ENCODE measurements at places on chromosomes 3 and 15. TPM values are rescaled to one million over a fixed set of nuclear protein-coding genes. Genes with fewer than 3 reads are reported as not detected.
A peak's percentile ranks its signal among the peaks of the same experiment; 100 is the strongest.

The UNC13C gene
- 2.8 TPM for total RNA-seq

The PLCB2 gene
- 23.6 TPM for total RNA-seq

The SATB1 gene
- total RNA-seq, result 41.1 TPM

The ZBBX gene
- not detected for total RNA-seq

DNA sequence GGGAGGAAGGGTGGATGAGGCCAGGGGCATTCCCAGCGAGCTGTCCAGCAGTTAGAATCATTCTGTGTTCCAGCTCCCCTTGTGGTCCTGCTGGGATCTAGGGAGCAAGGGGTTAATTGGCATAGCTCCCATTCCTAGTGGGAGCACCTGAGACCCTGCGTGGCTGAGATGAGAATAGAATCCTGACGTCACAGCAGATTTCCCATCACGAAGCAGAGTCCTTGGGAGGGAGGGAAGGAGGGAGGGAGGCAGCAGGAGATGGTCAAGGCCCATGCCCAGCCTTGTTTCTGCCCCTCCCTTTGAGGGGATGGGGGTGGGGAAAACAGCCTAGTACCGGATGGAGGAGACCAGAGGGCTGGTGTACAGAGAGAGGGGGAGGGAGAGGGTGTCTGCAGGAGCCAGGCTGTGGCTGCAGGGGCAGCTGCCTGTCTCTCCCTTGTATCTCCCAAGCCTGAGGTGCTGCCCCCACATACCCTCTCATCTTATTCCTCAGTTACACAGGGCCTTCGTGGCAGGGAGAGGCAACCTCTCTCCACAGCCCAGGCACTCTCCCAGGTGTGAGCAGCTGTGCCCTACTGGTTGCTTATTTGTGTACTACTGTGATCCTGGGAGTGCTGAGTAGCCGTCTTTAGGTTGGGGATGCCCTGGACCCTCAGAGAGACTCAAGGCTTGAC lies 5.4 kb downstream of the TYRO3 start:
- no peak overlapping the region for H3K27ac ChIP-seq
- no peaks in the 10 kb centered on the region for H3K27me3 ChIP-seq
- no peak overlapping the region for H3K4me3 ChIP-seq
- H3K4me1 ChIP-seq, result no peaks in the 10 kb centered on the region
- no peaks in the 10 kb centered on the region for H3K36me3 ChIP-seq
- DNase-seq, result no peak

DNA sequence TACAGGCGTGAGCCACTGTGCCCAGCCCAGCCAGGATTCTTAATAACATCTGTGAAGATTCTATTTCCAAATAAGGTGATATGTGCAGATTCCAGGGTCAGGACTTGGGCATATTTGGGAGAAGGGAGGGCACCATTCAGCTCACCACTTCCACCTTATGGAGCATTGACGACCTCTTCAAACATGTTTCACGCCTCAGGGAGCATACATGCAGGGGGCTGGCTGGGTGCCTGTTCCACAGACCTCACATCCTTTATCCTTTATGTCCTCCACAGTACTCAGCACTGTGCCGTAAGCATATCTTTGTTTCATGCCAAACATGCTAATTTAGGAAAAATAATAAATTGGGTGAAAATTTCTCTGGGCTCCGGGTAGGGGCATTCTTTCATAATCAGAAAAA lies 229.0 kb downstream of the THSD4 start:
- no peaks in the 10 kb centered on the region for H3K27me3 ChIP-seq
- DNase-seq, result no peak
- no peak overlapping the region for H3K27ac ChIP-seq
- no peak overlapping the region for H3K4me3 ChIP-seq

DNA sequence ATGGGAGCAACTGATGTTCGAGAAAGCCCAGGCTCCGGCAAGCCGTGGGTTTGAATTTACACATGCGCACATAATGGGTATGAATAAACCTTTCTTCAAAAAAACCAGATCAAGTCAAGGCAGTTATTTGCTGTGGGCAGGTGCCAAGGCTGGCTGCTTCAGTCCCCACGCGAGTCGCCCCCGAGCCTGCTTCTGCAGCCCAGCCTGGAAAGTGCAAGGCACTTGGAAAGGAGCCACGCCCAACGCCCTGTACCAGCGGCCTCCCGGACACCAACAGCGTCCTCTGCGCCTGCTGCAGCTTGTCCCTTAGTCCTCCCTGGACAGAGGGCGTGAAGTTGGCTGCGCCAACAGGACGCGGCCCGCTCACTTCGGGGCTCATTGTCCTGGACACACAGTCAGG lies 68.9 kb downstream of the KLF15 start:
- peak overlapping the region; percentile 92 for H3K27ac ChIP-seq
- no peaks in the 10 kb centered on the region for H3K27me3 ChIP-seq
- no peak overlapping the region for H3K4me3 ChIP-seq
- peak; percentile 78 for DNase-seq
- H3K36me3 ChIP-seq, result no peaks in the 10 kb centered on the region
- H3K4me1 ChIP-seq, result no peaks in the 10 kb centered on the region

The SAMMSON gene
- 14.7 TPM for total RNA-seq

GRCh38 chr3:13647298-13648059 lies 98.6 kb downstream of the FBLN2 start:
- no peaks in the 10 kb centered on the region for H3K4me1 ChIP-seq
- H3K36me3 ChIP-seq, result no peaks in the 10 kb centered on the region
- no peak overlapping the region for H3K27ac ChIP-seq
- no peak for DNase-seq
- H3K27me3 ChIP-seq, result no peaks in the 10 kb centered on the region
- no peak overlapping the region for H3K4me3 ChIP-seq

- no peak for DNase-seq
- H3K4me3 ChIP-seq, result no peak overlapping the region
- H3K4me1 ChIP-seq, result peaks cover 2% of the 10 kb centered on the region
- no peaks in the 10 kb centered on the region for H3K27me3 ChIP-seq
- H3K36me3 ChIP-seq, result no peaks in the 10 kb centered on the region
Measured at GRCh38 chr3:30518181-30518864, 88.1 kb upstream of the TGFBR2 start.

The THBS1 gene
- 1,398 TPM for total RNA-seq

The CCDC54 gene
- not detected for total RNA-seq

The KLF15 gene
- total RNA-seq, result 39.9 TPM

The PPP1R14D gene
- not detected for total RNA-seq

DNA sequence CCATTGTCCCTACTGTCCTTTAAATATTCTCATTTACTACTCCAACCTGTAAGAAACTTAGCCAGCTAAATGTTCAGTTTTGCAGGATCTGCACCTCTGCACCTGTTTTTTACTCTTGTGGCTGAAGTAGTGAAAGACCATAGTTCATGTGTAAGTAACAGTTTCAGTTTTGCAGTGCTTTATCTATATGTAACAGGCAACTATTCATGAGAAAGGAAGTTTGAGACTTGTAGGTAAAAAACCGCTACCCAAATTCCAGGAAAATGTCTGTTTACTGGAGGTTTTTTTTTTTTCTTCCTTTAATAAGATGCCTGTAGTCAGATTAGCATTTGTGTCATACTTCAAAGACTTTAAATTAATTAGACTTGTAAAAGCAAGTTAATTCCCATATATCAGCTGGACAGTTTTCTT lies 25.4 kb upstream of the MBNL1 start:
- no peaks in the 10 kb centered on the region for H3K4me1 ChIP-seq
- H3K36me3 ChIP-seq, result no peaks in the 10 kb centered on the region
- no peak overlapping the region for H3K4me3 ChIP-seq
- no peak for DNase-seq
- no peak overlapping the region for H3K27ac ChIP-seq

- no peaks in the 10 kb centered on the region for H3K27me3 ChIP-seq
- H3K27ac ChIP-seq, result peak overlapping the region; percentile 2
- DNase-seq, result no peak
- no peaks in the 10 kb centered on the region for H3K36me3 ChIP-seq
Measured at GRCh38 chr3:42077785-42078184, 13.4 kb upstream of the TRAK1 start.

GRCh38 chr3:25169151-25169550 lies 258.9 kb upstream of the RARB start:
- no peaks in the 10 kb centered on the region for H3K27me3 ChIP-seq
- no peak overlapping the region for H3K4me3 ChIP-seq
- no peaks in the 10 kb centered on the region for H3K36me3 ChIP-seq
- DNase-seq, result no peak

The ZNF860 gene
- 1.8 TPM for total RNA-seq

GRCh38 chr3:8555113-8555661 lies 53.6 kb downstream of the LMCD1 start:
- H3K27ac ChIP-seq, result peak overlapping the region; percentile 51
- H3K27me3 ChIP-seq, result no peaks in the 10 kb centered on the region
- H3K4me1 ChIP-seq, result peaks cover 4% of the 10 kb centered on the region

GRCh38 chr15:32837935-32838334 lies 120.1 kb downstream of the GREM1 start:
- no peak for DNase-seq
- no peaks in the 10 kb centered on the region for H3K36me3 ChIP-seq
- no peaks in the 10 kb centered on the region for H3K4me1 ChIP-seq
- no peak overlapping the region for H3K4me3 ChIP-seq

GRCh38 chr15:88897456-88898194 lies 2.3 kb upstream of the HAPLN3 start:
- H3K27ac ChIP-seq, result peak overlapping the region; percentile 81
- H3K27me3 ChIP-seq, result no peaks in the 10 kb centered on the region
- DNase-seq, result peak; percentile 93
- peaks cover 8% of the 10 kb centered on the region for H3K36me3 ChIP-seq
- H3K4me3 ChIP-seq, result no peak overlapping the region
- H3K4me1 ChIP-seq, result no peaks in the 10 kb centered on the region

The CPA3 gene
- total RNA-seq, result 20.5 TPM

GRCh38 chr3:21508246-21508645 lies 242.8 kb downstream of the ZNF385D start:
- H3K27ac ChIP-seq, result no peak overlapping the region
- no peaks in the 10 kb centered on the region for H3K27me3 ChIP-seq
- H3K4me1 ChIP-seq, result no peaks in the 10 kb centered on the region
- DNase-seq, result no peak

The KIF23 gene
- 3.3 TPM for total RNA-seq
